ENCODE measurements at places on chromosomes 3 and 15.

DNA sequence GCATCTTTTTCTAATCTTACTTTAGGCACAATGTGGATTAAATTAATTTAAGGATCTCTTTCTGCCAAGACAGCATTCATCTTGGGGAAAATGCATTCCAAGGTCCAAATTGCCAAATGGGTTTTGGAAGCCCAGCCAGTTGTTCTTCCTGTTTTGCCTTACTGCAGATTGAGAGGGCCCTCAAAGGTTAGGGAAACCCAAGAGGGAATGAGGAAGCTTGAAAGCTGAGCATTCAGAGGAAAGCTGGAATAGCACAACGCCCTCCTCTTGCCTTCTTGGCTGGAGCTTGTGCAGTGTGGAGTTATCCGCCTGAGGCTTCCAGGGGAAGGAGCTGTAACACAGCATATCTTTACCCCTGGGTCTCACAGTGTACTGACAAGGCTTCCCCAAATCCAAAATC is 18.2 kb upstream of the SACM1L start:
- no peak for DNase-seq

- DNase-seq, result no peak
Measured at GRCh38 chr3:41363830-41364523, 164.7 kb downstream of the CTNNB1 start.

- DNase-seq, result no peak
Measured at GRCh38 chr3:146832857-146833458, 227.8 kb upstream of the PLSCR5 start.

DNA sequence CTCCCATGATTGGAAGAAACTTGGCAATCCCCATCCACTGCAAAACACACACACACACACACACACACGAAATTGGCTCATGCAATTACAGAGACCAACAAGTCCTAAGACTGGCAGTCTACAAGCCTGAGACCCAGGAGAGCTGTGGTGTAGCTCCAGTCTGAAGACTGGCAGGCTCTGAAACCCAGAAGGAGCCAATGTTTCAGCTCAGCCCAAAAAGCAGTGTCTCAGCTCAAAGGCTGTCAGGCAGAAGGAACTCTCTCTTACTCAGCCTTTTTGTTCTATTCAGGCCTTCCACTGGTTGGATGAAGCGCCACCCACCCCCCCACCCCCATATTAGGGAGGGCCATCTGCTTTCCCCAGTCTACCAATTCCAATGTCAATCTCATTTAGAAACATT is 32.1 kb downstream of the MESD start:
- DNase-seq, result no peak

DNA sequence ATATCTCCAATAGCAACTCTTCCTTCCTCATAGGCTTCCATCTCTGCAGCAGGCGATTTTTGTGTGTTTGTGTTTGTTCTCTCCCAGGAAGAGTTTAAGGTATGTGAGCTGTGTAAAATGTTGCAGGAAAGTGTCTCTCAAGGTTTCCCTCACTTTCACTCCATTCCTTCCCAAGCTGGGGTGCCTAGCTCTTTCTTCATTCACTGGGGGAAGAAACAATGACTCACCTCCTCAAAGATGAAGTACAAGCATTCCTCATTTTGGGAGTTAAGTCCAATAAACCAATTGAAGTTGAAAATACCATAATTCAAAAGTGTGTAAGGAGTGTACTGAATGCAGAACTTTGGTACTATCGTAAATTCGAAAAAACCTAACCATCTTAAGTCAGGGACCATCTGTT is 422.7 kb upstream of the CFAP20DC start:
- no peak for DNase-seq

- no peak for DNase-seq
Measured at GRCh38 chr15:98946301-98947255, 61.0 kb downstream of the PGPEP1L start.

DNA sequence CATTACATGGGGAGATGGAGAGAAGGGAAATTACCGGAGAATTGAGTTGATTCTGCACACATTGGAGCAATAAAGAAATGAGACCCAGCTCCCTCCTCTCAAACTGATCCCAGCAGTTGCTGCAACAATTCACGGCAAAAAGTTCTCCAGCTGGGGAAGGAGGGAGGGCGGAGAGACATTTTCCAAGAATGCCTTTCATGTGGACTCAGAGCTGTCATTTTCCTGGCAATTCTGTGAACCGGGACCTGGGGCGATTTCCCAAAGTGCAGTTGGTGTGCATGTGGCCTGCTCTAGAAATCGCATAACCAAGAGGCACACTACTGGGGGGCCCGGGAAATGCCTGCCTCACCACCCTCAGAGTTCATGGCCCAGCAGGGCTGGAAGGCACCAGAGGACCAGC is 48.7 kb upstream of the IREB2 start:
- DNase-seq, result no peak

GRCh38 chr3:35950021-35950420 is 310.7 kb downstream of the ARPP21 start:
- DNase-seq, result no peak

DNA sequence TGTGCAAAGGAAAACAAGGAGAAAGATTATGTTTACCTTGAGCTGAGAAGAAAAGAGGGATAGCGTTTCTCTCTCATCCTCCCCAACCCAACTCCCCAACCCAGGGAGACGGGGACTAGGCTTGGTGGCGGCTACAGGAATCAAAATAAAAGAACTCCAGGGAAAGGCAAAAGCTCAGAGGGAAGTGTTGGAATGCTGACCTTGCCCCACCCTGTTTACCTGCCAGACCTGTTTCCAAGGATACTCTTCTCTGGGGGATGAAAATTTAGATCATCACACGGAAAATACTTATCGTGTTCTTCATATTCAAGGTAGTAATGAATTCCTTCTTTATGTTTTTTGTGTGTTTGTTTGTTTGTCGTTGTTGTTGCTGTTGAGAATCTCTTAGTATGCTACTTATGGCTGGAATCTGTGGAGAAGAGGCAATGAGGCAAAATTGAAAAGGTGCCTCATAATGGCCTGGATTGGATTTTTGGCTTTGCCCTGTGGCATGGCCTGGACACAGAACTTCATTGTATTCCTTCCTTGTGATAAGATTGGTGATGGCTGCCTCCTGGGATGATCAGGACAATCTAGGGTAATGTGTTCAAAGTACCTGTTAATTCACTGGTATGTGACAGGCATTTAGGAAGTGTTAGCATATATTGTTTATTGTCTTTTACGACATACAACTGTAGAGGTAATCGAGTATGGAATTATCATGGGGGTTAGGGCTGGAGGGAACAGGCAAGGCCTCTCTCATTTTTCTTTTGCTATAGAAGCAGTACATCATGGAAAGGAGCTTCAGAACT is 11.1 kb upstream of the TPRG1 start:
- no peak for DNase-seq

DNA sequence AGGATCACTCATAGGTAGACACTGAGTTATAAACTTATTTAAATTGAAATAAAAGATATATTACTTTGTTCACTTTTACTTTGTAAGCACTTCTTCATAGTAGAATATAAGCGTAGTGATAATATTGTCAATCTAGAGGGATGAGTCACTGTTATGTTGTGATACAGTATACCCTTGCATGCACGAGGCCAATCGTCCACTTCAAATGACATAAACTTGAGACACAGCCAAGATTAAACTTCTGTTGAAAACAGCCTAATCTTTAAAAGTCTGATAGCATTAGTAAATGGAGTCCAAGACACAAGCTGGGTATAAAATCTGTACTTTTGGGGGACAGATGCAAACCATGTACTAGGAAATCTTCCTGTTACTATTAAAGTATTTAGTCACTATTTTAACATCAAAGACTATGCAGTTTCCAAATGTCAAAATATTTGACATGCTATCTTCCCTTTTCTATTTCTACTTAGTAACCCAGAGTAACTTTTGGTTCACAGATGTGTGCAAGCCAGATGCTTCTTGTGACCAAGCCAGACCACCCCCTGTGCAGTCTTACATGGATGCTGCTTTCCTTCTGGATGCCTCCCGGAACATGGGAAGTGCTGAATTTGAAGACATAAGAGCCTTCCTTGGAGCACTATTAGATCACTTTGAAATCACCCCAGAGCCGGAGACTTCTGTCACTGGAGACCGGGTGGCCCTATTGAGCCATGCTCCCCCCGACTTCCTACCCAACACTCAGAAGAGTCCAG is 85.3 kb downstream of the PIK3R4 start:
- no peak for DNase-seq

DNA sequence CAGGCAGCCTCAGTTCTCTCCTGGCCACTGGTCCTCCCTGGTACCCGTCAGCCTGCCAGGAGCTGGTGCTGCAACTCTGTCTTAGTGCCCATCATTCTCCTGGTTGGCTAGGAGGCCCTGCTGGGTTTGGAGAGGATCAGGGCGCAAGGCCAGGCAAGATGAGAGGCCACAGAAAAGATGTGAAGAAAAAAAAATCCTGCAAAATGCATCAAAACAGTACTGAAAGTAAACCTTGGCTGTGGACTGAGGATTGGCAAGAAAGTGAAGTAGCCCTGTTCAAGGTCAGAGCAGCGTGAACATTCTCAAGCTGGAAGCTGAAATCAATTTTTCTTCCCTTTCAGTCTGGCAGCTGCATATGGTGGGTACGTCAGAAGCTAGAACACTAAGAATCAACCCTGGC is 74.2 kb downstream of the GTF2E1 start:
- DNase-seq, result no peak

DNA sequence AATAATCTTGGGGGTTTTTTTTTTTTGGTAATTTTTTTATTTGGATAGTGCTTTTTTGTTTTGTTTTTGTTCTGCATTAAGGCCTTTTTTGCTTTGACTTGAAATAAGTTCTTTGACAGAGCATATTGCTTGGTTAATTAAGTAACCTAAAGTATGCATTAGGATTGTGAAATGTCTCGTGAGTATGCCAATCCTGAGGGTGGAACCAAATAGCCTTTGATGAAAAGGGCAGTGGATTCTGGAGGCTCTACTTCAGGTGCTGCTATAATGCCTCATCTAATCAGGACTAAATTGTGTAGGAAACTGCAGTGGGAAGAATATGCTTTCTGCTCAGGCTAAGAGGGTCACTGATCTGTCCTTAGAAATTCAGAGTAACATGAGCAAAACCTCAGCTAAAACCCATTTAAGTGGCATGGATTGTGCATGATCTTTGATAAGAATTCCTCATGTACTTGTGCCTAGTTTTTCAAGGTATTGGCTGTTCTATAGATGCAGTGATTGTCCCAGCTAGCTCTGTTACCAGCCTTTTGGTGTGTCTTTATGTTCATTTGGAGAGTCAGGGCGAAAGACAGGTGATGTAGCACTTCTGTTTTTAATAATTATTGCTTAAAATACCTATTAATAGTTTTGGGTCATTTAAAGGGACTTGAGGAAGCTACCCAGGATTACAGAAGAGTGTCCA is 15.4 kb downstream of the CDV3 start:
- no peak for DNase-seq

DNA sequence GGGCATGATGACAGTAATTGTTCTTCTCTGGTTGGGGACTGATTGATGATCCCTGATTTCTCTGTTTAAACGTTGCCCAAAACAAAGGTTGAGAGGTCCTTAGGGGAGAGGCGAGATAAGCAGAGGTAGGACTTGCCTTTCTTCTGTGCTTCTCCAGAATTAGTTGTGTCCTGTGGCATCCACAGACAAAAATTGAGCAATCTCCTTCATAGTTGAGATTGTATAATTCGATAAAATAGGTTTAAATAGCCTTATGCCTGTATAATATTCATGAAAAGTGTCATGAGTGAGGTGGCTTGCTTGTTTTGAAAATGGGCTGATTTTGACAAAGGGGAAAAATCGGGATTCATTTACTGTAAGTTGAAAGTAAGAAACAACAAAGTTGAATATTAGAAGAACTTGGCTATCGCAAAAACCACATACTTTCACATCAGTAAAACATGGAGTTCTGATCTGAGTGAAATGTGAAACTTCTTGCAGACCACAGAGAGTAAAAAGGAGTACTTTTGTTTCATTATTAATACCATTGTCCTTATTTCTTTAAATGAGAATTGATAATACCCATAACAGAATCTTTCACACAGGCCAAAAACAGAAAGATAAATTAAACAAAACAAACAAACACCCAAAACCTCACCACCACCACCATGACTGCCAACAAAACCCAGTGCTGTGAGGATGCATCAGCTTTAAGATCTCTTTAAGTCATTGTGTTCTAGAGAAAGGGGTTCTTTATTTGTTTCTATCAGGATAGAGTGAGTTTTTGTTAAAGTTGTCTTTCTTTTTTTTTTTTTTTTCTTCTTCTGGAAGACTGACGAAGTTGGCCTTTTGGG is 155.7 kb downstream of the LPP start:
- no peak for DNase-seq

DNA sequence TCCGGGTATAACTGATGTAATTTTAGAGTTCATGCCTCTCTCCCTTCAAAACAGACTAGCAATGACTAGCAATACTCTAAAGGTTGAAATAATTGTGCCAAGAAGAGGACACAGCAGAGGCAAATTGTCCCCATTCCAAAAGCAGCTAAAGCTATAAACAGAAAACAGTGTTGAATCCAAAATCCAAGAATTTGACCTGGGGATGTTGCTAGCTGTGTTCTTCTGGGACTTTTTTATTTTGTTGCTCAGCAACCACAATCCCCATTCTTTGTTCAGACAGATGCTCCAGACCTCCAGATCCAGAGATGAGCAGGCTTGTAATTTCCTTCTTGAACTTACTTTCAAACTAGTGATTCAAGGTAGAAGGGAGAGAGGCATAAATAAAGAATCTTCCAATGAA is 191.5 kb downstream of the FOXB1 start:
- DNase-seq, result no peak

- no peak for DNase-seq
Measured at GRCh38 chr3:130546920-130547679, 30.1 kb downstream of the COL6A6 start.

- DNase-seq, result no peak
Measured at GRCh38 chr15:77639431-77639830, 6.7 kb upstream of the LINGO1 start.

DNA sequence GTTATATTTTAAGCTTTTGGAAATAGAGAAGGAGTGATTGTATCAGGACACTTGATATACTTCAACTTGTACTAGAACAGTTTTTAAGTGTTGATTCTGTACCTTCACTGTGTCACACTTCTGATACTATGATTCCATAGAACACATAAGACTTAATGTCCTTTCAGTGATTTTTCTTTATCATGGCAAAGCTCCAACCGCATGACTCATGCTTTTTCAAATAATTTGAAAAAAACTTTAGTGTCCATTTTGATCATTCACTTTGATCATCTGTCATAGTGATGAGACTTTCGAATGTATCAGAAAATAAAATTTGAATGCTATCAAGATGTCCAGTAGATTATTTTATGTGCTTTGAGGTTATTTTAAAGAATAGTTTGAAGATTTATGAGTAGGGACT is 32.0 kb downstream of the AP4E1 start:
- DNase-seq, result no peak

- no peak for DNase-seq
Measured at GRCh38 chr3:120399372-120399771, 50.2 kb upstream of the LRRC58 start.
